Daoy (cell line): ENCODE measurements at places on chromosomes 3 and 15. TPM values are rescaled to one million over a fixed set of nuclear protein-coding genes. Genes with fewer than 3 reads are reported as not detected.

DNA sequence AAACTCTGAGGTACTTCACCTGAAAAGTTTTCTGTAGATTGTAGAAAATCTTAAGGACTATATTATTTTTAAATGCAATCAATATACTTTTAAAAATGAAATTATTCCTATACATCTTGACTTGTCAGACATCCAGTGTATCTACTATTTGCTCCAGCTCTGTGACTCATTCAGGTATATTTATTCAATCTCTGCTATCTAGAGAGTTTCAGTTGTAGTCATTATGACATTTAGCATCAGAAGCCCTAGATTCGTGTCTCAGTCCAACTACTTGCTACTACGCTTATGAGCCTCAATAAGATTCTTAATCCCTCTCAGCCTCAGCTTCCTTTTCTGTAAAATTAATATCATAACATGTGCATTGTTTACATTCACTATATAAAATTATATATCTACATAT lies 22.3 kb upstream of the EIF1B start:
- no peak for DNase-seq

DNA sequence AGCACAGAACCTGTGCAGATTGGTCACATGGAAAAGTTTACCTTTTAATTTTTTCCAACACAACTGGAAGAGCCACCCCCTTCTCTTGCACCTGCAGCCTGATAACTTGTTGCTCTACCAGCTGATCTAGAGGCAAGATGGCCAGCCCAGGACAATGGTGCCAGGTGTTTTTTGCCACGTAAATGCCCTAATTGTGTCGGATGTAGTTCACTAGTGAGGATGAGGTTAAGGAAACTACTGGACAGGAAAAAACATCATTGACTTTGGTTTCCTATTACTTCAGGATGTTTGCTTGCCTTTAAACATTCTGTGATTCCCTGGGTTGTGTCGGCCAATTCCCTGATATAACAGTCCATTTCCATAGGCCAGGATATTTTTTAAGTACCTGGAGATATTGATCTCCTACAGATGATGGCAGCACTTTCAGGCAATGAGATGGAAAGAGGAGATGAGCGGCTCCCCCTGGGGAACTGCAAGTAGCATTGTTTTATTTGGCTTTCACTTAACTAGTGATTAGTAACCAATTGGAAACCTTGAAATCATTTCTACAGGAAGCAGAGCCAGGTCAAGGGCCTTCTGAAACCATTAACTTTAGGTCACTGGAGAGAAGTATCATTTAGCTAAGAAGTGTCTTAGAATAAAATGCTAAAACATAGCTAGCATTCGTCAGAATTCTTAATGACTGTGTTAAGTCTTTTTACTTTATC lies 72.5 kb downstream of the OSBPL10 start:
- DNase-seq, result no peak

- peak; percentile 52 for DNase-seq
Observed at GRCh38 chr3:184506561-184506991, 55.0 kb upstream of the EPHB3 start.

PPM1L gene
- total RNA-seq, result 6.8 TPM in 2 replicates

PLCL2 gene
- 2.7 and 6.7 TPM in 2 replicates for total RNA-seq

GOLGA6B gene
- total RNA-seq, result not detected in 2 replicates

ACKR2 gene
- 0.23 TPM in 1 of 2 replicates, not detected in the other for total RNA-seq
